ENCODE measurements at places on chromosomes 16 and 17.

GRCh38 chr16:25512041-25512440 is 179.7 kb upstream of the HS3ST4 start:
- no peak for DNase-seq
- no peak overlapping the region for H3K4me3 ChIP-seq
- H3K36me3 ChIP-seq: no peaks in the 10 kb centered on the region
- no peak overlapping the region for H3K27ac ChIP-seq
- no peaks in the 10 kb centered on the region for H3K4me1 ChIP-seq

DNA sequence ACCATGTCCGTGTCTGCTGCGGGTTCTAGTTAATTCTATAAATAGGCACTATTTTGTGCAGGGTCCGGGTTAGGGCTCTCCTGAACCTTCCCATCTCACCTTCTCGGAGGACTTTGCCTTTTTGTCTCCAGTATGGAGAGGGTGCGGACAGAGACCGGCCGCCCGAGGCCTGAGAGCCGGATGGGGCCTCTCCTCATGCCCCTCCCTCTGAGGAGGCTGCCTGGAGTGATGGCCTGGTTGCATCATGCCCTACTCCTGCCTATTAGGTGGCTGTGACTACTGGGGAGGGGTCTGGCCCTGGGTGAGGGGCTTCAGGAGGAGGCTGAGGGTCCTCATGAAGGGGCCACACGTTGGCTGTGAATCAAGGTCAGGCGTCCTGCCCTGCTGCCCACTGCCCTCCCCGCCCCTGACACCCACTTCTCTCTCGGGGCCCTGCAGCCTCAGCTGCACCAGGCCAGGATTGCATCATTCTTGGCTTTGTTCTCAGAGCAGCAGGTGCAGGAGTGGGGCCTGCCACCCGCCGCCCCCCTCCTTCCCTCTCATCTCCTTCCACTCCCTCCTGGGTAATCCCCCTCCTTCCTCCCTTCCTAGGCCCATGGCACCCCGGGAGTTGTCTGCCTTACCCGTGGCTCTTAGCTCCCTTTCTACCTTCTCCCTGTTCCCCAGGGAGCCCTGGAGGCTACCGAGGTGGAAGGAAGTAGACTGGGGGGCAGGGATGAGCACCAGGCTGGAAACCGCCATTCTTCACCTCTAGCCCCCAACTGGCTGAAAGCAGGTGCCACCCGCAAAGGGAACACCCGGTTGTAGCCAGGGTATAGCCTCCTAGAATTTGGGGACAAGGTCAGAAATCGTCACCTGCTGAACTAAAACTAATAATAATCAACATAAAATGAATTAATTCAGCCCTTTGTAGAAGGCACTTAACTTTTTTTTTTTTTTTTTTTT is 12.7 kb upstream of the ARHGAP23 start:
- no peak overlapping the region for H3K4me3 ChIP-seq
- no peaks in the 10 kb centered on the region for H3K36me3 ChIP-seq
- DNase-seq: peak; percentile 20
- H3K4me1 ChIP-seq: peaks cover 6% of the 10 kb centered on the region
- H3K27me3 ChIP-seq: peaks cover 21% of the 10 kb centered on the region
- no peak overlapping the region for H3K27ac ChIP-seq

DNA sequence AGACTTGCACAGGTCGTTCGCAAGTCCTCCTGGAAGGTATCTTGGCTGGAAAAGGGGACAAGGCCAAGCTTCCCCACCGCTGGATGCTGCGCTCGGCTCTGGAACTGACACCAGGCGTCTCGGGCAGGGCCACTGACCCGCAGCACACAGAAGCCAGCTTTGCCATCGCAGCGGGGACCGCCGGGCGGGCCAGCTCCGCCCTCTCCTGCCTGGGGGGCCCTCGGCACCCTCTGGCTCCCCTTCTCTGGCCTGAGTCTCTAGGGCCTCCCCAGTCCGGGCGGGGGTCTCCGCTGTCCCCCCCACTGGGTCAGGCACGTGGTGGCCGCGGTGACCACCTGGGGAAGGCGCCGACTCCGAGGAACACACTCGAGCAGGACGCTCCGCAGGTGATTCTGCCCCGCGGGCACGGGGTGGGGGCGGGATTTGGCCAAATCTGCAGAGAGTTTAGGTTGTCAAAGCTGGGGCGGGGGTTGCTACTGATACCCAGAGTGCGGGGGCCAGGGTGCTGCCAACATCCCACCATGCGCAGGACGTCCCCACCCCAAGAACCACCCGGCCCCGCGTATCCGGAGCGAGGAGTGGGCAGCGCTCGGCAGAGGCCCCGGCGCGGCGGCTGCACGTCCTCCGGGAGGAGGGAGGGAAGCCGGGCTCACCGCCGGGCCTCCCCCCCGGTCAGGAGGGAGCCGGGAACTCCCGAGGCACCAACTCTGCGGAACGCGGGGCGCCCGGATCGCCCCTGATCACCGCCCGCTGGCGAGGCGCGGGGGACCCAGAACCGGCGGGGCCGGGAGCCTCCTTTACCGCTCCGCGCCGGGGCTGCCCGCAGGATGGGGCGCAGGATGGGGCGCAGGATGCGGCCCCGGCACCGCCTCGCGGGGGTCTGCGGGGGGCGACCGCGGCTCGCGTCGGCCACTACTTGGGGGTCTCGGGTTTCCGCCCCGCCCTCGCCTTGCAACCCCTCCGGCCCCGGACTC is 744 bp upstream of the METRNL start:
- no peaks in the 10 kb centered on the region for H3K36me3 ChIP-seq
- no peak overlapping the region for H3K27ac ChIP-seq
- H3K4me1 ChIP-seq: peaks cover 24% of the 10 kb centered on the region
- peaks cover 8% of the 10 kb centered on the region for H3K27me3 ChIP-seq
- no peak for DNase-seq
- H3K4me3 ChIP-seq: peak overlapping the region; percentile 52

- H3K4me3 ChIP-seq: no peak overlapping the region
- peaks cover 11% of the 10 kb centered on the region for H3K36me3 ChIP-seq
- no peaks in the 10 kb centered on the region for H3K27me3 ChIP-seq
- no peaks in the 10 kb centered on the region for H3K4me1 ChIP-seq
- peak; percentile 13 for DNase-seq
- no peak overlapping the region for H3K27ac ChIP-seq
Observed at GRCh38 chr16:81376880-81377279, 62.1 kb downstream of the GAN start.

GRCh38 chr16:56451753-56452689 is 667 bp downstream of the OGFOD1 start:
- DNase-seq: peak; percentile 31
- peaks cover 13% of the 10 kb centered on the region for H3K4me1 ChIP-seq
- H3K36me3 ChIP-seq: peaks cover 29% of the 10 kb centered on the region
- H3K4me3 ChIP-seq: peak overlapping the region; percentile 87

- no peak overlapping the region for H3K27ac ChIP-seq
- H3K4me3 ChIP-seq: no peak overlapping the region
- DNase-seq: no peak
- H3K4me1 ChIP-seq: peaks cover 17% of the 10 kb centered on the region
- H3K27me3 ChIP-seq: no peaks in the 10 kb centered on the region
- no peaks in the 10 kb centered on the region for H3K36me3 ChIP-seq
Observed at GRCh38 chr17:67998466-67998865, 2.2 kb upstream of the C17orf58 start.

DNA sequence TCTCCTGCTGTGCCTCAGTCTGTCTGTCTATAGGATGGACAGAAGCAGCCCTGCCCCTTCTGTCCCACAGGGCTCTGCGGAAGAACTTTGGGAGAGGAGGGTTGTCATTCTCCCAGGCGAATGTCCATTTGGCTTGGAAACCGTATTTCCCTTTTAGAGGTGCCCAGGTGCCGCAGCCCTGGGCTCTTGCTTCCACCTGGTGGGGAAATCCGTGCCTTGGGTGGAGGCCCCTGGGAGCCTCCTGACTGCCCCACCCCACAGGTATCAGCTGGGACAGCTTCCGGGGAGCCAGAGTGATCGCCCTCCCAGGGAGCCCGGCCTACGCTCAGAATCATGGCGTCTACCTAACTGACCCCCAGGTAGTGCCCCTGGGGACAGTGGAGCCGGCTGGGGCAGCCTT is 12.7 kb downstream of the FCSK start:
- H3K27me3 ChIP-seq: no peaks in the 10 kb centered on the region
- H3K4me1 ChIP-seq: no peaks in the 10 kb centered on the region
- H3K27ac ChIP-seq: no peak overlapping the region
- DNase-seq: no peak
- H3K4me3 ChIP-seq: no peak overlapping the region

DNA sequence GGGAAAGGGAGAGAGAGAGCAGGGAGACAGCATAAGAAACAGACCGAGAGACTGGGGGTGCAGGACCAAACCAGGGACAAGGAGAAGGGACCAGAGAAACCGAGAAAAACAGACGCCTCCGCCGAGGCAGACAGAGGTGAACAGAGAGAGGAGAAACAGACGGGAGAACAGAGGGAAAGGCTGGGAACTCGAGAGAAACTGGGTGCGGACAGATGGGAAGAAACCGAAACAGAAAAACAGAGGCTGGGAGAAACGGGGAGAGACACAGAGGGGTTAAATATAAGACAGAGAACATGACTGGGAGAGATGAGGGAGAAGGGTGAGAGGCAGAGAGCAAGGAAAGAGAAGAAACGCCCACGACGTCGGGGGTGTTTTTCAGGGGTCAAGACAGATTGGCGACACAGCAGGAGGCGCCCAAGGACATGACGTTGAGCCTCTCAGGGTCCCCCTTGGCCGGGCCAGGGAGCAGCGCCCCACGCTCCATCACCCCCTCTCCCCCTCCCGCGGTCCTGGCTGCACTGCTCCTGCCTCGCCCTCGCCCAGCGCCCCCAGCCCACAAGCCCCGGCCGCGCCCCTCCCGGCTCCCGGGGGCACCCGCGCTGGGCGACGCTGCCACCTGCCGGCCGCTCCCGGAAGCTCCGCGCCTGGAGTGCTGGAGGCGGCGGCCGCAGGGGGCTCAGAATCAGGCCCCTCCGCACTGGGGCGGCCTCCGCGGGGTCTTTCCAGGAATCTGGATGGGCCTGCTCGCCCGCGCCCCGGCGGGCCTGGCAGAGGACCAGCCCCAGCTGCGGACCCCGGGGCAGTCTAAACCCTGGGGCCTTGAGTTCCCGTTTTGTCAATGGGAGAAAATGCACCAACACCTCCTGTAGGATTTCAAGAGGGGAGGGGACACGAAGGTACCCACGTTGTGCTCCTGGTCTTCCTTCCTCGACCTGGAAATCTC is 1.3 kb upstream of the TMEM92 start:
- peak overlapping the region; percentile 70 for H3K27ac ChIP-seq
- DNase-seq: no peak
- no peaks in the 10 kb centered on the region for H3K27me3 ChIP-seq
- H3K36me3 ChIP-seq: no peaks in the 10 kb centered on the region
- peak overlapping the region; percentile 57 for H3K4me3 ChIP-seq
- peaks cover 61% of the 10 kb centered on the region for H3K4me1 ChIP-seq

GRCh38 chr17:18980682-18981334 is 23.8 kb downstream of the FAM83G start:
- DNase-seq: peak; percentile 62
- peak overlapping the region; percentile 81 for H3K27ac ChIP-seq
- H3K4me1 ChIP-seq: peaks cover 26% of the 10 kb centered on the region
- H3K27me3 ChIP-seq: no peaks in the 10 kb centered on the region

DNA sequence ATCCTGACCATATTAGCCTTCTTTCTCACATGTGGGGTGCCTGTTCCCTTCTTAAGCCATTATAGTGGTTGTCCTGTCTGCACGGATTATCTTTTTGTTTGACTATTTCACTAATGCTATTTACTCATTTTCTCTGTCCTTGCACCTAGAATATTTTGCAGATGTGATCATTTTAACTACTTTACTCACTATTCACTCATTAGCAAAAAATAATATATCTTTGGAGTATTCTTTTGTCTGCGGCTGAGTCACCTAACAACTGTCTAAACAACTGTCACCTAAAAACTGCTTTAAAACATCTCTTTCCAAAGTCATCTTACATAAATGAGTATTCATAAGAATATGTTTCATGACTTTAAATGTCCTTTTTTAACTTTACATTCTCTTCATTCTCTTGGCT is 87.4 kb downstream of the KCNJ2 start:
- peak; percentile 50 for DNase-seq
- H3K36me3 ChIP-seq: no peaks in the 10 kb centered on the region
- H3K4me1 ChIP-seq: peaks cover 4% of the 10 kb centered on the region
- H3K27me3 ChIP-seq: no peaks in the 10 kb centered on the region
- no peak overlapping the region for H3K4me3 ChIP-seq

DNA sequence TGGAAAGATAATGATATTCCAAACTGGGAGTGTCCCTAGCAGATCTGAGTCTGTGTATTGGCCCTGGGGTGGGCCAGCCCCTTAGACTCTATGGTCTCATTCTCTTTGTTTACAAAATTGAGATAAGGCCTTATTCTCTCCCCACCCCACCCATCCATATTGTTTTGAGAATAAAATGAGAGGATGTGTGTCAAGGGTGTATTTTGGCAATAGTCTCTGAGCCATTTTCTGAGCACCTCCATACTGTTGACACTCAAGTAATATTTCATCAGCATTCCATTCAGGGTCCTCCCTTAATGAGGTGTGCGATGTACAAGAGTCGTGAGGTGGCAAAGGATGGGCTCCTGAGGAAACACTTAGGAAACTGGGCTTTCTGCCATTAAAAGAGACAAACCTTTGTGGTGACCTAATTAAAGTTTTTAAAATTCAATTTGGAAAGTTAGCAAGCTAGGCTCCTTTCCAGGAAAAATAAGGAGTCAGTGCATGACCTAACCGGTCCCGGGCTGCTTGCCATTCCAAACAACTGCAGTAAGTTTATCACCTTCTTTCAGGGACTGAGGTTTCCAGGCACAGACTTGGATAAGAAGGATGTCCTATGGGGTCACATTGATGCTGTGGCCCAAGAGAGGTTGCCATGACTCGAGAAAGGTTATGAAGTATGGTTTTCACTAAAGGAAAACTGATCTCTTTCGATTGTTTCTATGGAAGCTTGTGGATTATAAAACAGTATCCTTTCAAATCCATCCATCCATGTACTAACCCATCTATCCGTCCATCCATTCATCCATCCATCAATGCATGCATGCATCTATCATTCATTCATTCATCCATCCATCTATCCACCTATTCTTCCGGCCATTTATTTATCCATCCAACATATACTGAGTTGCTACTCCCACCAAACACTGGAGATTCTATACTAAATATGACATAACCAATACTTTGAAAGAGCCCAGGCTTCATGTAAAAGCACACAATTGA is 443.3 kb downstream of the UTP18 start:
- no peaks in the 10 kb centered on the region for H3K27me3 ChIP-seq
- H3K36me3 ChIP-seq: no peaks in the 10 kb centered on the region
- DNase-seq: peak; percentile 61

- no peak for DNase-seq
- no peaks in the 10 kb centered on the region for H3K36me3 ChIP-seq
- H3K27me3 ChIP-seq: peaks cover 31% of the 10 kb centered on the region
- peaks cover 21% of the 10 kb centered on the region for H3K4me1 ChIP-seq
Observed at GRCh38 chr17:45431531-45432404, 902 bp downstream of the ARHGAP27 start.
